ENCODE measurements at places on chromosomes 2 and 18.

- no peak for DNase-seq
Measured at GRCh38 chr18:78849046-78849445, 130.6 kb upstream of the SALL3 start.

GRCh38 chr18:8196238-8196637, 413.0 kb upstream of the RAB12 start:
- DNase-seq: no peak

- peak; percentile 41 for DNase-seq
Measured at GRCh38 chr2:105896765-105897163, 152.1 kb downstream of the NCK2 start.

- DNase-seq: peak; percentile 36
Measured at GRCh38 chr18:57122936-57123510, 23.9 kb upstream of the BOD1L2 start.

DNA sequence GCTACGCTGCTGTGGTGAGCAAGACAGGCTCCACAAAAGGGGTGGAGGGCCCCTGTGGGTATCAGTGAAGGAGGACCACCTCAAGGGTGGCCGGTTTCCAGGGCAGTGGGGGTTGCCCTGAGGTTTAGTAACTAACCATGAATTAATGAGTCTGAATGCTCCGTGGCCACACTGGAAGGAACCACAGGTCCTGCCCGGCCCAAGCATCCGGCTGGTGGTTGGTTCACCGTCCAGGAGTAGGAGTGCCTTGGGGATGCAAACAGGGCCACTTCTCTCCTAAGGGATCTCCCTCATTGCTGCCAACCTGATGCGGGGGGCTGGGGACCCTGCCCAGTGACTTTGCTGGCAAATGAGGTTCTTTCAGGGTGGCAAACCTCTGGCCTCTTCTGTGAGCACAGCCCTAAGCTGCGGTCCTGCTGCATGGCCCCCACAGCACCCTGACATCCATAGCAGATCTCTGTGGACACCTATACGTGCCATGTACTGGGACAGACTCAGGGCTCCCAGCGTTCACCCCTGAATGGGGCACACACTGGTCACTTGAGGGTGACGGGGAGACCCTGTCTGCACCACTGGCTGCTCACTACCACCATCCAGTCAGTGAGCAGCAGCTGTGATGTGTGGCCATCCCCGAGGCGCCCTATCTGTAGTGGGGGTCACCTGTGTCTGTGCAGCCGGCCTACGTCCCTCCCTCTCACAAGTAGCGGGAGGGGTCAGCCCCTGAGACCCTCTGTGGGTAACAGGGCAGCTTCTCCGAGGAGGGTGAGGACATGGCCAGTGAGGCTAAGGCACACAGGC, 41.6 kb downstream of the HS6ST1 start:
- DNase-seq: no peak

DNA sequence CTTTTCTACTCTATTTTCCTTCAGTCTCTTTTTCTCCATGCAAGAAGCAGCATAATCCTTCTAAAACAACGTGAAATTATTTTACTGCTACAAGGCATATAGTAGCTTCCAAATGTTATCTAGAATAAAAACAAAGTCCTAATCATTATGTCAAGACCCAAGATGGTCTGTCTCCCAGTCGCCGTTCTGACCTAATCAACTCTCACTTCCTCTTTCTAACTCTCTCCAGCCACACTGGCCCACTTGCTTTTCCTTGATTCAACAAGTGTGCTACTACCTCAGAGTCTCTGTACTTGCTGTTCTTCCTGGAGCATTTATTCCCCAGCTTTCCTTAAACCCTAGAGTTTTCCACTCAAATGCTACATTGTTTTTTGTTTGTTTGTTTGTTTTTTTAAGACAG, 1491.2 kb downstream of the LRP1B start:
- DNase-seq: no peak

- no peak for DNase-seq
Measured at GRCh38 chr2:146890491-146890890, 954.3 kb upstream of the ACVR2A start.

GRCh38 chr2:160205505-160205904, 5.4 kb upstream of the ITGB6 start:
- DNase-seq: no peak

DNA sequence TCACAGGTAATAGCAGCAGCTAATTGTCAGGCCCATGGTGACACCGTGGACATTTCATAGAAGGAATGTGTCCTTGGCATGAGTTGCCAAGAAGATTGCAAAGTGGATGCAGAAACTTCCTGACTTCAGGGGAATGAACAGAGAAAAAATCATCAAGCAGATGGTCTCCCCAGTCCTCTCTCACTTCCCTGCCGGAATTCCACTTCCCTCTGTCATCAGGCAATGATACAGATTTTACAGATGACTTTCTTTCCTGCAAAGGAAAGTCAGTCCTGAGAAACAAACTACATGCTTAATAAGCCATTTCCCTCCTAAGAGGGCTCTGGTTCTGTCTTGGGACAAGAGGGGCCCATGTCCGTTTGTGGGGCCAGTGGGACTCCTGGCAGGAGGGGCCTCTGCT, 45.7 kb downstream of the KCNF1 start:
- DNase-seq: no peak

- peak; percentile 90 for DNase-seq
Measured at GRCh38 chr2:219475697-219476651, 22.7 kb upstream of the GMPPA start.

- peak; percentile 89 for DNase-seq
Measured at GRCh38 chr2:218387369-218388194, 5.5 kb downstream of the SLC11A1 start.

- DNase-seq: no peak
Measured at GRCh38 chr2:241393524-241394196, 37.6 kb downstream of the FARP2 start.

- no peak for DNase-seq
Measured at GRCh38 chr2:30139131-30139870, 7.5 kb upstream of the YPEL5 start.
